Activated CD8-positive, alpha-beta memory T cell treated with anti-CD3 and anti-CD28 coated beads for 48 hours (primary cell): ENCODE measurements at places on chromosomes 3 and 15.

GRCh38 chr3:99920481-99921376 lies 103.1 kb downstream of the CMSS1 start:
- DNase-seq, result no peak

GRCh38 chr15:56323435-56323834 lies 41.8 kb upstream of the TEX9 start:
- DNase-seq, result no peak

GRCh38 chr15:78201281-78202190 lies 32.8 kb downstream of the ACSBG1 start:
- DNase-seq, result no peak

GRCh38 chr3:123688241-123688747 lies 103.4 kb upstream of the HACD2 start:
- DNase-seq, result no peak

GRCh38 chr15:61336026-61336638 lies 107.0 kb upstream of the RORA start:
- no peak for DNase-seq

- DNase-seq, result no peak
Measured at GRCh38 chr15:71275566-71276335, 160.5 kb downstream of the THSD4 start.

- no peak for DNase-seq
Measured at GRCh38 chr15:40992241-40992741, 39.0 kb downstream of the CHAC1 start.

DNA sequence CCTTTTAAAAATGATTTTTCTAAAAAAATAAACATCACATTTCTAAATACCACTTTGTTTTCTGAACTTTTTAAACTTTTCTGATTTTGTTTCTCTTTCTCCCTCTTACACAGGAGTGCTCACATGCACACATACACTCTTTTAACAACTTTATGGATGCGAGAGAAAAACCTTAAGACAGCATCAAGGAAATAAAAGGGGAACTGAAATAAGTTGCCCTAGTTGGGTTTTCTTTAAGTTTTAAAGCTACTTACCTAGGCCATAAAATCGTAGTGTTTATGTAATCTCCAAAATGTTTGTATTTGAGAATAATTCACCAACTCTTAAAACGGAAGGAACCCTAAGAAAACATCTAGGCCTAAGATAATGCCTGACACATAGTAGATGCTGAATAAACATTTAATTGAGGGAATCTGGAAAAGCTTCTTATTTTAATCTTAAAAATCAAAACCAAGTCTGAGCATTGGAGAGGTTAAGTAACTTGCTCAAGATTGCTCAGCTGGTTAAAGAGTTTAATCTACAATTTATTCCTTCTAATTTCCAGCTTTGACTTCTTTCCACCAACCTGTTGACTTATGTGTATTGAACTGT lies 1.2 kb upstream of the BBX start:
- DNase-seq, result no peak

DNA sequence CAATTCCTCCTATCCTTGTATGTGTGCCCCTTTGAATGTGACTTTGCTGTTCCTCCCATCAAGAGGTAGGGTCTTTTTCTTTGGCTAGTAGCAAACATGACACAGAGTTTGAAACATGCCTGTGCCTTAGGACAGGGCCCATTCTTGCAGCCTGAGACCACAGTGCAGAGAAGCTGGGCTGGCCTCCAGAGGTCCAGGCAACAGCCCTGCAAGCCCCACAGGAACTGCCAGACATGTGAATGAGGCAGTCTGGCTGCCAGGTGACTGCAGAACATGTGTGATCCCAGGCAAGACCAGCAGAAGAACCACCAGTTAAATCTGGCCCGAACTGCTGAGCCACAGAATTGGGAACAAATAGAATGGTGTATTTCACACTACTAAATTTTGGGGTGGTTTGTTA lies 1.2 kb upstream of the HGD start:
- DNase-seq, result no peak

DNA sequence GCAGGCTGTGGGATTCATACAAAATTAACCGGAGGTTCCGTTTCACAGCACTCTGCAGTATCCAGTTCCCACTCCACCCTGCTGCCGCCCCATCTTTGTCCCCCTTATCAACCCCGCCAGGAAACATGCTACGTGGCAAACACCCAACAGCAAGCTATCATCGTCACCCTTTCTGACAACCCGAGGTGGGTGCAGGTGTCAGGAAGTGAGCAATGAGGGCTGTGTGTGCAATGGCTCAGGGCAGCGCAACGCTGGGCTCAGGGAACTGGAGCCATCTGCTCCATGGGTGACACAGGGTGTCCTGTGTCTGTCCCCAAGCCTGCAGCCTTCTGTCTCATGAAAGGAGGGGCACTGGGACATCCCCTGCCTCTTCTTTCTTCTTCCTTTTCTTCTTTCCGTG lies 60.9 kb downstream of the ATP2B2 start:
- DNase-seq, result no peak

DNA sequence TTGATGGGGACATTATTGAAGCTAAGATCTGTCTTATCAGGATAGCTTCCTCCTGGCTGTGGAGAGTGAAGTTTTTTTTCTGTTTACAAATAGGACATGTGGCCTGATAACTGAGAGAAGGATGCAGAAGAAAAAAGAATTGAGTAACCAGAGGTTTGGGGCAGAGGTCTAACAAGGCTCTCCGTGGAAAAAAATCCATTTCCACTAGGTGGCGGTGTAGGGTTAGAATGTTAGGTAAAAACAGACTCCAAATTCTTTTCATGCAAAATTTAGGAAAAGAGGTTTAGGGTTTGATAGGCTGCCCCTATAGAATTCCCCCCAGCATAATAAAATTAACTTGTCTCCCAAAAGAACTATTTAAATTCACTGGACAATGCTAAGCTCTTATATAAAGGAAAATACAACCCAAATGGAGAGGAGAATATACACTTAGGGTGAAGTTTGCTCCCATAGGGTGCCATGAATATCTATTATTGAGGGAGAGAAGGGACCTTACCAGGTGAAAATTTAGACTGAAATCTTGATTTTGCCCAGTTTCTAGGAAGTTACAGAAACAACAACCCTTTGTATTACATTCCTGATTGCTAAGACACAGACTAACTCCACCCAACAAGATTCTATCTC lies 1560.4 kb downstream of the OTOL1 start:
- no peak for DNase-seq

DNA sequence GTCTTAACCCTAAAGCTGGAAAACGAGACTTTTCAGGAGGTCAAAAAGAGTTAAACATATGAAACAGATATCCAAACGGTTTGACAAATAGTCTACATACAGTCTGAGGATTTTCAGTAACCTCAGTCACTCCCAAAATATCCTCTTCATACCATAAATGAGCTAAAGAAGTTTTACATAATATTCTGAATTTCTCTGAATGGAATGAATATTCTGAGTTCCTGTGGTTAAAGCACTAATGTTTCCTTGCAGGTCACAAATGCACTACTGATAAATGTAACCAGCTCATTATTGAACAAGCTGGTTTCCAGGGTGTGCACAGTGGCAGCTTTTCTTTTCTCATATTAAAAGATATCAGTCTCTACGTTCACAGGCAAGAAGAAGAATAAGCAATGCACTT lies 137.4 kb upstream of the POU1F1 start:
- DNase-seq, result no peak

- no peak for DNase-seq
Measured at GRCh38 chr15:36882487-36883131, 217.7 kb downstream of the MEIS2 start.

DNA sequence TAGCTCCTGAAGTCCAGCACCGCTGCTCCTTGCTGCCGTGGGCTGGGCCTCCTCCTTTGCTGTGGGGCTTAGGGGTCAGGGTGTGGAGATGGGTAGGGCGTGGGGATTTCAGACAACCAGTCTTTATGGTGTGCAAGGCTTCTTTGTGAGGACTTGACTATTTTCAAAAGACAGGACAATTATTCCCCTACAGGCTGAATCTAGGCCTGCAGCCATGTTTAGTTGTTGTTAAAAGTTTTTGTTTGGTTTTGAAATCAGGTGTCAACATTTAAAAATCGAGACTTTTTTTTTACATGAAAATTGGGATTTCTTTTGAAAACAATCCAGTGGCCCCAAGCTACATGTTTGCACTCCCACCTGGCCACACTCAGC lies 10.6 kb downstream of the RPL32 start:
- DNase-seq, result no peak

- no peak for DNase-seq
Measured at GRCh38 chr15:99086327-99086667, 18.6 kb upstream of the SYNM start.

GRCh38 chr3:23760871-23761373 lies 44.8 kb upstream of the UBE2E1 start:
- no peak for DNase-seq

GRCh38 chr3:135516143-135516542 lies 449.4 kb upstream of the PPP2R3A start:
- DNase-seq, result no peak

DNA sequence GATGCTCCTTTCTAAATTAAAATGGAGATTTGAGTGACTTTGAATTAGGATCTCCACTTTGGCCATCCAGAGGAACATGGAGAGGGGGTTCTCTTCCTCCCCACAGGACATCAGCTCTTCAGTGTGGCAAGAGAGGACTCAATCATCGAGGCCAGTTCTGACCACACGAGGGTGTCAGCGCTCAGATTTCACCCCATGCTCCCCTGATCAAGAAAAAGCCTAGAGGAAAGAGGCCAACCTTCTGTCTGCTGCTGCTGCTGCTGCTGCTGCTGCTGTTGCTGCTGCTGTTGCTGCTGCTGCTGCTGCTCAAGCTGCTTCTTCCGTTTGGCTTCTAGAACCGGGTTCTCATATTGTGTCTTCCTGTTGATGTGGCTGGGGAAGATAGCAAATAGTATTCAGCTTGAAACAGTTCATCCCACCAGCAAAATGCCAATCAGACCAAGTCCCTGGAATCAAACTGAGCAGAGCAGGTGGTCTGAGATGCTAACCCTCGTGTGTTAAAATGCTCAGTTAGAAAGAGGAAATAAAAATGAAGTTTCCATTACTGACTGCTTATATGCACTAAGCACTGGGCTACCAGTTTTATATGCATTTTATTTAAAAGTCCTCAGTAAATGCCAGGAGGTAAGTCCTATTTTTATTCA lies 599.0 kb downstream of the MAGI1 start:
- DNase-seq, result no peak

- DNase-seq, result no peak
Measured at GRCh38 chr3:134274571-134274970, 23.9 kb upstream of the RYK start.

DNA sequence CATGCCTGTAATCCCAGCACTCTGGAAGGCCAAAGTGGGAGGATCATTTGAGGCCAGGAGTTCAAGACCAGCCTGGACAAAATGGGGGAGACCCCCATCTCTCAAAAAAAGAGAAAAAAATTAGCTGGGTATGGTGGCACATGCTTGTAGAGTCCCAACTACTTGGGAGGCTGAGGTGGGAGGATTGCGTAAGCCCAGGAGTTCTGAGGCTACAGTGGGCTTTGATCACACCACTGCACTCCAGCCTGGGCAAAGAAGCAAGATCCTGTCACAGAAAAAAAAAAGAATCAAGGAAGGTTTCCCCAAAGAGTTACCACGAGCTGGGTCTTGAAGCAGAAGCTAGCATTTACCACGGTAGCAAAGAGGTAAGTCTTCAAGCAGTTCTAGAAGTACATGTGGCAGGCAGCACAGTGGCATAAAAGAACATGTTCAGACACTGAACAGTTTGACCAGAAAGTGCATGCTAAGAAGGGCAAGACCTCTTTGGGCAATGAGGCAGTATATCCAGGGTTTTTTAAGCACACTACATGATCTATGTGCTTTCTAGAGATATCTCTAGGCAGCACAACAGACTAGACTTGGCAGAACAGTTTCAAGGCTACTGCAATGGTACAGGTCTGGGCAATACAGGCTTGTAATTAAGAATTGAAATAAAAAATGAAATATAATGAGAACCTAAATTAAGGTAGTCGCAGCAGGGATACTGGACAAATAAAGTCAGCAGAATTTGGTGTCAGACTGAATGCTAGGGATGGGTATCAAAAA lies 418.5 kb downstream of the SHQ1 start:
- DNase-seq, result no peak

GRCh38 chr3:30475038-30475808 lies 131.2 kb upstream of the TGFBR2 start:
- DNase-seq, result no peak

DNA sequence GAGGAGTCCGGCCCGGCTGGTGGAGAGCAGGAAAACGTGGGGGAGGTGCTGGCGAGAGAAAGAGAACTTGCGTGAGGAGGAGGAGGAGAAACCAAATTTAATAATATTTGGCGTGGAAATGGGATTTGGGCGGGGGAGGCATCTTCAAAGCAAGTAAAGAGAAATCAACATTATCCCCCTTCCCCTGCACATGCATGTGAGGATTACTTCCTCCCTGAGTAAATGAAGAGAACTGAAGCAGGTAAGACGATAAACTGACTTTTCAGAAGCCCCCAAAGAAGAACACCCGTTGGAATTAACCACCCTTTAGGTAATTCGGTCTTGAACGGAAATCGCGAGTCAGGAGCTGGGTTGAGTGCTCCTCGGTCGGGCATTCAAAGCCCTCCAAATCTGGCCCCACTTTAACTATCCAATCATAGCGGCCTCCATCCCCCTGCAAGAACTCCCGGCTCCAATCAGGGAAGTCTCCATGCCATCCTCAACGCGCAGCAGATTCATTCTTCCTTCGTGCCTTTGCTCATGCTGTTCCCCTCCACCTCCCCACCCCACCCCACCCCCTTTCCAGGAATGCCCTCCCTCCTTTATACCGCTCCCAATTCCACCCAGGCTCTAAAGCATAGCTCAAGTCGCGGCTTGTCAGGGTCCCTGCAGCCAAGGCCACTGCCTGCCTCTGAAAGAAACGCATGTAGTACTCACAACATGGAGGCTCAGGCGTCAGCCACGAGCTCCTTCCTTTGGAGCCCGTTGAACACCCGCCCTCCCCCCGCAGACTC lies 545 bp upstream of the RFX7 start:
- peak; percentile 10 for DNase-seq

DNA sequence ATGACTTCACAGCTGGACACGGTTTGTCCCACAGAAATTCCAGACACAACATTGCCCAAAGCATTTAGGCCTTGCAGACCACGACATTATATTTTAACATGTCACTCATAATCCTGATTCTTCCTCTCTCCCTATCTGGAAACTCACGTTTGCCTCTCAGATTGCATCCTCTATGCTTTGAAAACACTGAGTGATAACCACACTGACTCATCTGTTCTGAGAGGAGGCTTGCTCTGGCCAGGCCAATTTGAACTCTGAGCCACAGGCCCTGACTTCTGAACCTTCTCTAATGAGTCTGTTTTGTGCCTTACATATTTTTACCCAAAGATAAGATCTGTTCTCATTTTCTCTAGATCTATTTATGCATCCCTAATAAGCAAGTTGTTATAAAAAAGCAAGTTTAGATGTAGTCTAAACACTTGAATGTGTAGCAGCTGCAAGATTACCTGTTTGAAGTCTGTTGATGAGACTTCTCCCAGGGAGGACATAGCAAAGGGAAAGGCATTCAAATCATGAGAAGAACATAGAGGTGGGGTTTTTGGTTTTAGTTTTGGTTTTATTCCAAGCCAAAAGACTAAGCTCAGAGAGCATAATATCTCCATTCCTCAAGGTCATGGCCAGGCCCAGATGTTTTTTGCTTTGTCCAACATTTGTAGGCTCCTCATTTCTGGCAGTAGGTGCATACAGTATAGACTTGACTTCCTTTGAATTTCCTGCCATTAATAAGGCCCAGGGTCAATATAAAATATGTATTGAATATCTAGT lies 234.4 kb upstream of the LRTM1 start:
- no peak for DNase-seq
